ENCODE measurements at places on chromosomes 3 and 15.

- DNase-seq, result no peak
Measured at GRCh38 chr3:57093971-57094535, 33.6 kb downstream of the SPATA12 start.

DNA sequence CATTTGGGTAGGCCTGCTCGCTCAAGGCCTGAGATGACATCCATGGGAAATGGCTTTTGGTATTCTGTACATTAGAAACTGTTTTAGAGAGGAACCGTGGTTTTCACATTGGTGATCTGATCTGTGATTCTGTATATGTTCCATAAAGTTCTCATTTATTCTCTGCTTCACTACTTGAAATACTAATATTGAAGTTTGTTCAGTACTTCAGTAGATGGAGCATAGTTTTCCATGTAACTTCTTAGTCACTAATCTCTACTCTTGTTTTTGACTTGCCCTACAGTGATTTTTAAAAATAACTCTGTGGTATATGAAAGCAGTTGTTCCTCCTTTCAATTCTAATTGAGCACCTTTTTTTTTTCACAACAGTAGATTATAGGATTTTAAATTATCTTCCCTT, 66.5 kb downstream of the MBNL1 start:
- no peak for DNase-seq

DNA sequence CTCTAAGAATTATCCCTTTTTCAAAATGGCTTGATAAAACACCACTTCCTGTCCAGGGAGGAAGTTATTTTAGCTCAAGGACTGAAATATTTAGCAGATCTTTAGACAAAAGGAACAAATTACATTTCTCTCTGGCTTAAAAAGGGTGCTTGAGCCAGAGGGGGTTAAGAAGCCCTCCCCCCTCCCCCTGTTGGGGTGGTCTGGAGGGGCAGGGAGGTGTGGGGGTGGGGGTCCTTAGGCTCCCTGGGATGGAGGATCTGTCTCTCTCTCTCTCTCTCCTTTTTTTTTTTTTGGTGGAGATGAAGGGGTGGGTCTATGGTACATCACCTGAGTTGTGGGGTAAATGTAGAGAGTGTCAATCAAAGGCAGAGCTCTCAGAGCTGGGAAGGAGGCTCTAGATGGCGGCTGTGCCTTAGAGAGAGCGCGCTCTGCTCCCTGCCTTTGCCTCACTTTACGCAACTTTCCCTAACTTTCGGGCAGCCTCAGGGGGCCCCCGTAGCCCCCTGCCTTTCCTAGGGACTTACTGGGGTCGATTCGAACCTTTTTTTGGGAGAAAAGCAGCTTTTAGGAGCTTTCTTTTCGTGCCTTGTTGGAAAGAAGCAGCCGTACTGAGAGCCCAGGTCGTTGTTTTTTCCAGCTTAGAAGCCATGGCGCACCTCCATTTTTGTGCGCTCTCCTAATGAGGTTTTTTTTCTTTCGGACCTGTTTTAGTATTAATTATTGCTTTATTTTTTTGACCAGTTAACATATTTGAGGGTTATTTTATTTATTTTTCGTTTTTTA, at the start of gene CHD2:
Gene CHD2 (plus strand): TSS at position 377 of the 783 bp plus-strand sequence. CDS start 914 bp downstream, outside the sequence.
- DNase-seq, result peak; percentile 92

DNA sequence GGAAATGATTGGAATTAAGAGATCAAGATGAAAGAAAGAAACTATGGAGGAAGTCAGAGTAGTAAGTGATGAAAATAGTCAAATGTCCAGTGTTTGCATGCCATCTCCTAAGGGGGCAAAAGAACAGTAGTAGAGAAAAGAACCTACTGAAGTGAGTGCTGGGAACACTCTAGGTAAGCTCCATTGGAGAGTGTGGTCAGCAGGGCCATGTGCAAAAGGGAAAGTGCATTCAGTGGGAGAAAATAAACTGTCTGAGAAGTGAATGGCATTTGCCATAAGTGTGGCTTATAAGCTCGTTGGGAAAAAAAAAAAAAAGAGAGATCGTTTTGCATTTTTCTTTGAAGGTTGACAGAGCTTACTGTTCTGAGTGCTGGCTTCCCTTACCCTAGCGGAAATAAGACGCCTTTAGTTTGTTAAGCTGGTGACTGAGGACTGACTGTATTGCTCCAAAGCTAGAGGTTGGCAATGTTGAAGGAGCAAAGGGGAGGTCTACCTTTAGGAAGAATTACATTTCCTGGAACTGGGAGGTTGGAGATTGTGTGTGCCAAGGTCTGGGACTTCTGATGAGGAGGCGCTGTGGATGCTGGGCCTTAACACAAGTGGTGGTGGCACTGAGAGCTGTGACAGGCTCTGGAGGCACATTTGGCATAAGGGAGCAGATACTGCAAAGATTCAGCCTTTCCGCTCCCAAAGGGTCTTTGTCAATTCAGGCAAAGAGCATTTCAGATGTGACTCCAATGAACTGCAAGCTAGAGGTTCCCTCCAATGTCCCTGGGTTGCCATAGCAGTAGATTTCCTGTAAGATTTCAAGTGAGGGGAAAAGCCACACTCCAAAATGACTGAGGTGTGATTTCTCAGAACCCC, 287.8 kb upstream of the SATB1 start:
- DNase-seq, result no peak

- DNase-seq, result peak; percentile 37
Measured at GRCh38 chr3:66302288-66302687, 81.5 kb downstream of the SLC25A26 start.

DNA sequence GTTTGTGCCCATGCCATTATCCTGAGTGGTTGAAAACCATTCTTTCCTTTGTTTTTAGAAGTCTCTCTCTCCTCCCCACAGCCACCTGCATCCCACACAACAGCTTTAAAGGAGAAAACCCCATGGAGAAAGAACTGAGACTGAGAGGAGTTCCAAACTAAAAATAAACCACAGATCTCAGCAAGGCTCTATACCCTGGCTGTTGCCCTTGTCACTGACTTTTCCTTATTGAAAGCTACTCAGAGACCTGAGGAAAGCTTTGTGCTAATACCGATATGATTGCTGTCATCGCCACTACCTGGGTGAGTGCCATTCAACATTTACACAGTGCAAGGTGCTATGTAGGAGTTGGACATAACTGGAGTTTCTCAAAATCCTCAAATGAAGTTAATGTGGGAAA, 55.5 kb upstream of the RASGRP1 start:
- no peak for DNase-seq

GRCh38 chr3:122268257-122269024, 56.6 kb upstream of the CSTA start:
- no peak for DNase-seq

DNA sequence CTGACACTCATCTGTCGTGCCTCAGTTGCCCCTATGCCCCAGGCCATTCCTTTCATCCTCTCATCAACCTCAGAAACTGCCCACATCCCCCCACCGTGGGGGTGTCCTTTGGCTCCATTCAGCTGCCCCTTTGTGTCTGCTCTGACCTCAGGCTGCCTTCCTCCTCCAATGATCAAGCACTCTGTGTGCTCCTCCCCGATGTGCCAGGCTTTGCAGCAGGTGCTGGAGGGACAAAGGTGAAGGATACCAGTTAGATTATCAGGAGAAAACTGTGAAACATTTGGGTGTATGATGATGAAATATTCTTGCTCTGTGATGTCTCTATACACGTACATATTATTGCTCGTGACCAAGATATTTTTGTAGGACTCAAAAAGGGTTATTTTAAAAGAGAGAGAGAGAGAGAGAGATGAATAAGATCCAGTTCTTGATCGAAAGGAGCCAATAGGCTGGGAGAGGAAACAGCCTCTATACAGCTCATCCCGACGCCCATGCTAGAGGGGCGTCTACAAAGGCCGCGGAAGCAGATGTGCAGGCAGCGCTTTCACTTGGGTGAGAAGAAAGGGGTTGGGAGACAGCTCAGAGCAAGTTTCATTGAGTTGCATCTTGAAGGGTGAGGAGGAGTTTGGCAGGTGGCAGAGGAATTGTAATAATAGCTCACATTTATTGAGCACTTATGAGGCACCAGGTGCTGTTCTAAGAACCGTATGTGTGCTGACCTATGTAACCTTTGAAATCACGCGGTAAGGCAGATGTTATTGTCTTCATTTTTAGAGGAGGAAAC, 28.3 kb upstream of the ADCY5 start:
- no peak for DNase-seq

DNA sequence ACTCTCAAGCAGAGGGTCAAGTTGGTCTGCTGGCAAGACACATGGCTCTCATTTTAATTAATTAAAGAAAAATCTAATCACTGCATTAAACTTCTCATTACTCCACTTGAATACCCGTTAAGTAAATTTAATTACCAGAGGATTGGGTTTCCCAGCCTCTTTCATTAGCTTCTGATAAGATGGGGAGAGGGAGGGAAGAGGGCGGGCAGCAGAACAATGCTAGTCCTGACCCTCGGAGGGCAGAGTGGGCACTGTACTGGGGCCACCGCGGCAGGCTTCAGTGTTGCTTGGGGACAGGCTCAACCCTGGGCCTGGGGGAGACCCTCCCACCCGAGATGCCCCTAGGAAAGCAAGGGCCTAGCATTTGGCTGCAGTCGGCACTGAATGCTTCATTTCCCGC, 55.6 kb upstream of the LINGO1 start:
- DNase-seq, result no peak

GRCh38 chr3:58307639-58308215, 1.4 kb downstream of the HTD2 start:
- DNase-seq, result peak; percentile 75

DNA sequence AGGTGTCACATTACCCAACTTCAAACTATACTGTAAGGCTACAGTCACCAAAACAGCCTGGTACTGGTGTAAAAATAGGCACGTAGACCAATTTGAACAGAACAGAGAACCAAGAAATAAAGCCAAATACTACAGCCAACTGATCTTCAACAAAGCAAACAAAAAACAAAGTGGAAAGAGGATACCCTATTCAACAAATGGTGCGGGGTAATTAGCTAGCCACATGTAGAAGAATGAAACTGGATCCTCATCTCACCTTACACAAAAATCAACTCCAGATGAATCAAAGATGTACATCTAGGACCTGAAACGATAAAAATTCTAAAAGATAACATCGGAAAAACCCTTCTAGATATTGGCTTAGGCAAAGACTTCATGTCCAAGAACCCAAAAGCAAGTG, 13.1 kb downstream of the PEAK1 start:
- DNase-seq, result no peak

Measured in hematopoietic multipotent progenitor cell (in vitro differentiated cells).